ENCODE measurements at places on chromosomes 11 and 22.

DNA sequence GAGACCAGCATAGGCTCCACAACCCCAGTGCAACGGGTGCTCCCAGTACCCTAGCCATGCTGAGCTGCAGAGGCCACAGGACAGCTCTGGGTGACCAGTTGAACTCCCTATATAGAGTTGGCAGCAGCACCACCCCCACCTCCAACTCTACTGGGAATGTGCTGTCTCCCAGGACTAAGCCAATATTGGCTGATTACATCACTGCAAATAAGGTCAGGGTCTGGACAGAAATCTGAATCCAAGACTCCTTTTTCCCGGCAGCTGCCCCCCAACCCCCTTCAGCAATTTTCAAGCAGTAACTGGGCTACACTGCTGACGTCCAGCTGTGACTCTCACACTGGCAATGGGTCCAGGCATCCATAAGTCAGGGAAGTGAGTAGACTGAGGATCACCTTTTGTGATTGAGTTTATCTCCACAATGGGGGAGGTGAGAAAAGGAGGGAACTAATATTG is at the start of gene HPX:
Gene HPX (minus strand): TSS at position 82 of the 453 bp plus-strand sequence. CDS start 24 bp downstream, at position 58.
- DNase-seq, result no peak

DNA sequence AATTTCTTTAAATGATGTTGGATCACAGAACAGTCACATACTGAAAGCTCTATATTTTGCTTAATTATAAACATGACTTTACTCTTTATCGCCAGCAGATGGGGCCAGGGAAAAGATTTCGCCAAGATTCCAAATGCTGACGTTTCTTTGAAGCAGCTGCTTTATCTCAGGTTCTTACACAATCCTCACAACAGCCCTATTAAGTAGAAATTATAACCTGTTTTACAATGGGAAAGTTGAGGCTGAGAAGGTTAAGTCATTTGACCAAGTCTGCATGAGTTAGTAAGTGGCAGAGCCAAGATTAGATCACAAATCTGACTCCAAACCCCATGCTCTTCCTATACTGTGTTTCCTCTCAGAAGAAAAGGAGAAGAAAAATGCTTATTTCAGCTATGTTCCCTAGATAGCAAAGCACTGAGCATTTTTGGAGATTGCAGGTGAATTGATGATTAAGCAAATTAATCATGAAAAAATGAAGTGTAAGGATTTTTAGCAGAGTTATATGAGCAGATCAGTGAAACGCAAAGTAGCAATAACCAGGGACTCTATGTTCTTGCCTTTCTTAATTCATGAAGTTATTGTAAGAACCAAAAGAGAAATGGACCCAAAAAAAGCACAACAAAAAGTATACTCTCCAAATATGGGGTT is 79.0 kb downstream of the AASDHPPT start:
- DNase-seq, result no peak

- DNase-seq, result no peak
These were observed 231.9 kb upstream of the CADM1 start for GRCh38 chr11:115736146-115736545.

- DNase-seq, result no peak
These were observed 219.7 kb downstream of the CNTN5 start for GRCh38 chr11:99240192-99241030.

DNA sequence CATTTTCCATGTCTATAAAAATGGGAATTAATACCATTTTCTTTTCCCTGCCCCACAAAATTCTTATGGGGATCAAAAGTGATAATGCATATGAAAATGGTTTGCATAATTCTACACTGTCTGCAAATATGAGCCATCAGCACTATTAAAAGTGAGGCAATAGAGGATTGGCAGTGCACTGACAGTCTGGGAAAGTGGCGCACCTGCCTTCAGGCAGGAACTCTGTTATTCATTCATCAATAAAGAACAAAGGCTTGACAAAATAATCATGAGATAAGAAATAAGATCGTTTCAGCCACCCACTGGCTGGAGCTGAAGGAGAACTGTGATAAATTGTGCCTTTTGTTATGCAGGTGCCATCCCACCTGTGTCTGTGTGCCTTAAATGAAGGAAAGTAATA is 49.5 kb downstream of the ARFGAP2 start:
- DNase-seq, result no peak

DNA sequence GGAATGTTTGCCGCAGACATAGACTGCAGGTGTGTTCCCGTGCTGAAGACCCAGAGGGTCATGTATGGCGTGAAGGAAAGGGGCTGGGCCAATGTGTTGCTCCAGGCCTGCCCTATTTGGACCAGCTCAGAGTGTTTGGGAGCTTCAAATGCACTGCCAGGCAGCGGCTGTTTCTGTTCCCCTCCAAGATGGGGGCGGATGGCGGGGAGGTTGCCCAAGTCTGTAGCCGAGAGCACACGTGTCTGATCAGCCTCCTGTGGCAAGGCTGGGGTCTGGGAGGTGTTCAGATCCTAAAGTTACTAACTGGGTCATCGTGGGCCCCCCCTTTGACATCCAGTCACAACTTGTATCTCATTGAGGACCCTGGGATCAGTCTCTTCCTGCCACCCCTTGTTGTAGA is 45.5 kb downstream of the CACNA1I start:
- no peak for DNase-seq

GRCh38 chr11:103850419-103851165 is 185.8 kb upstream of the DDI1 start:
- no peak for DNase-seq

GRCh38 chr11:93221539-93221938 is 23.7 kb upstream of the SLC36A4 start:
- no peak for DNase-seq

DNA sequence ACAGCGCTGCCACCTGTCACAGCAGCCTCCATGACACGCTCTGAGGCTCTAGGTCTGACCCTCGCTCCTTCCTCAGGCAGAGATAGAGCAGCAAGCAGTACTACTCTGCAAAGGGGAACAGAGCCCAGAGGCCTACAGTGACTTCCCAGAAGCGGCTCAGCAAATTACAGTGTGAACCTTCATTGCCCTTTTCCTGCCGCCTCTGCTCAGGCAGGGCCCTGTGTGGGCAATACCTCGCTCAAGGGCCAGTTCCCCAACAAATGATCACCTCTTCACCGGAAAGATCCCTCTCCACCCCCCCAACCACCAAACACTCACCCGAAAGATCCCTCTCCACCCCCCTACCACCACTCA is 12.3 kb downstream of the KIAA0930 start:
- DNase-seq, result no peak

GRCh38 chr11:2448661-2449547 is 4.1 kb downstream of the KCNQ1 start:
- DNase-seq, result no peak

DNA sequence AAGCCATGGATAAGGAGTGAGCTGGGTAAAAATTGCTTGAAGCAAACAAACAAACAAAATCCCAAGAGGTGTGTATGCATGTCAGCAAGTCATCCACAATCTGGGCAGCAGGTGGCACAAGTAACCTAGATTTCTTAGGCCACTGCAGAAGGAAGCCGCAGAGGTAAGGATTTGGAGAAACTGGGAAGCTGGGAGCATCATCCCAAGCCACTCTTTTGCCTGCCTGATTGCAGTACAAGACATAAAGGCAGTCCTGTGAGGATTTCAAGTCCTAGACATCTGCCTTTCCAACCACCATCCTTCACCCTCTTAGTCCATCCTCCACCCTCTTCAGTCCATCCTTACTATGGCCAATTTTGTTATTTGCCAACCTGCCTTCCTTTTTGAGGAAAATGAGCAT is 67.2 kb upstream of the BMAL1 start:
- DNase-seq, result no peak

- DNase-seq, result peak; percentile 0
These were observed 81.9 kb upstream of the SLC25A18 start for GRCh38 chr22:17481424-17481823.

DNA sequence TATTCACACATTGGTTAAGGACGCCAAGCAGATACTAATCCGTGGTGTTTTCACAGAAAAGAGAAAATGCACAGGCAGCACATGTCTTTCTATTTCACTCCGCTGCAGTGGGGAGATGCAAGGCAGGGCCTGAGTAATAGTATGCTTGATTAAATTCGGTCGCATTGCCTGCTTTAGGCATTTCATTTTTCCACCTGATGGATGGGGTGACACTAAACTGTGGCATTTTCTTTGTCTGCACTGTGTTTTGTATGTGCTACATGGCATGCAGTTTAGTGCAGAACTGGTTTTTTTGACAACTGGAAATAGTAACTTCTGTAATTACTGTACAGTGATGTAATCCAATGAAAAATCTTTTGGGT is 94.9 kb downstream of the SLC17A6 start:
- no peak for DNase-seq

- DNase-seq, result no peak
These were observed 9.4 kb downstream of the CBX6 start for GRCh38 chr22:38862375-38863329.

DNA sequence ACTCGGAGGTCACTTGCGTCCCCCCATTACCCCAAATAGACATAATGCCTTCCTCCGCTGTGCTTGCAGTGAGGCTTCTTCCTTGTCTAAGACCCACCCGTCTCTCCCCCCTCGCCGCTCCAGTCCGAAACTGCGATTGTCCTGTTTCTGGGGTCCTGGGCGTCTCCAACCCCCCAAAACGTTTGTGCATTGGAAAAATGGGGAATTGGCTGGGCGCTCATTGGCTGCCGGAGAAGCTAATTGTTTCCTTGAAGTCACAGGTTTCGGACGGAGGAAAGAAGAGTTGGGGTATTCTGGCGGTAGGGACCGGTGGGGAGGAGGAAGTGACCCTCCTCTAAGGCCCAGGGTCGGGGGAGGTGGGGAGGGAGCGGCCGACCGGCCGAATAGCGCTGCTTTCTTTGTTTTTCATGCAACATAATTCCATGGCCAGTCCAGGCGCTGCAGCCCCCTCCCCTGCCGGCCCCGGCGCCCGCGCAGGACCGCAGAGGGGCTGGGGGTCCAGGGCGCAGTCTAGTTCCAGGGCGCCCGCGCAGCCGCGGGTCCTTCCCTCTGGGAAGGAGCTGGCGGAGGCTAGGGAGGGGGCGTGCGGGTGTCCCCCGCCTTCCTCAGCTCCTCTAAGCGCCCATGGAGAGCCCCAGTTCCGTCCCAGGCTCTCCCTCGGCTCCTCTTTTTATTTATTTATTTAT is 12.7 kb upstream of the CPT1A start:
- no peak for DNase-seq

- DNase-seq, result no peak
These were observed 74.3 kb downstream of the BRD1 start for GRCh38 chr22:49753276-49753890.

DNA sequence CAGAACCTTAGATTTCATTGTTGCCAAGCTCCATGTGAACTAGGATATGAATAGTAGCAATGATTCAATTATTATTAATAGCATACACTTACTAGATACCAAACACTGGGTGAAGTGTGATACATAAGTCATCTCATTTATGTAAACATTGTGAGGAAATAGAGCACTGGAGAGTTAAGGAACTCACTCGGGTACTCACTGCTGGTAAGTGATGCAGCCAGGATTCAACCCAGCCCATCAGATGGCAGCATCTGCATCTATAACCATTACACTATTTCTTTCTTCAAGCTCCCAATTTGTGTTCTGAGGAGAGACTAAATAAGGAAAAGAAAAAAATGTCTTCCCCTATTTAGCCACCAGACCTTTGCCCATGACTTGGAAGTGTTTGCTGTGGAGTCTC is 10.2 kb upstream of the ALG8 start:
- DNase-seq, result no peak

- no peak for DNase-seq
These were observed 27.4 kb upstream of the GRIA4 start for GRCh38 chr11:105582497-105582896.

- no peak for DNase-seq
These were observed 25.8 kb upstream of the IL10RA start for GRCh38 chr11:117960406-117960805.

- DNase-seq, result no peak
These were observed 11.4 kb upstream of the SEC14L3 start for GRCh38 chr22:30483169-30483568.

- DNase-seq, result no peak
These were observed 42.6 kb downstream of the PPP2R1B start for GRCh38 chr11:111723595-111723994.

DNA sequence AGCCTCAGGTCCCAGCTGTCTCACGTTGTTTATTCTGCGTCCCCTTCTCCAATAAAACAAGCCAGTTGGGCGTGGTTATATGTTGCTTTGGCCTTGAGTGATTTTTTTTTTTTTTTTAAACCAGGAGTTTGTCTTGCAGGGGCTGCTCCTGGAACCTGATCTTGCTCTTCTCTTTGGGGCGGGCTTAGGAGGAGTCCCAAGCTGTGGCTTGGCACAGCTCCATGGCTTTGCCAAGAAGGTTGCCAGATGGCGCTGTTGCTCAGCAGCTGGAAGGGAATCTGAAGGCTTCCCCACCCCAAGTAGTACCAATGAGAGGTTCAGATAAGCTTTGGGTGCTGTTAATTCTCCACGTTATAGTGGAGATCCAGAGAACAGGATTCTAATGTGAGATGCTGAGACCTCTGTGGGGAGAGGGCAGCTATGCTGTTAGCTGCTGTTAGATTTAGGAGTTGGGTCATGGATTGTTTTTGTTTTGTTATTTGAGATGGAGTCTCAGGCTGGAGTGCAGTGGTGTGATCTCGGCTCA is 2.0 kb upstream of the FERMT3 start:
- DNase-seq, result no peak

DNA sequence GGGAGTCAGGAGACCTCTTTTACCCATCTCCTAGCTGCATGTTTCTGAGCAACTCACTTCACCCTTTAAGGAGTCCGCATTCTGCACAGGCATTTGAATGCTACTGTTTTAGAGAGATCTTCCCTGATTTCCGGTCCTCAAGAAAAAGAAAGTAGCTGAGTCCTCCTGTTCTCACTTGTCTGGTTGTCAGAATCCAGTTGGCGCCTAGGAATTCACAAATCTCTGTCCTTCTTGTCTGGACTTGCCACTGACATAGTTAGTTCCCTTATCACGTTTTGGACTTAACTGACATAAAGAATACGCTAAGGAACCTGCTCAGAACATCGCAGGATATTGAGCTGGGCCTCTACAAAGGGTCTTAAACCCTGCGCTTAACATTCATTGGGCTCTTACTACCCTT is 61.3 kb upstream of the OR5P2 start:
- DNase-seq, result no peak

DNA sequence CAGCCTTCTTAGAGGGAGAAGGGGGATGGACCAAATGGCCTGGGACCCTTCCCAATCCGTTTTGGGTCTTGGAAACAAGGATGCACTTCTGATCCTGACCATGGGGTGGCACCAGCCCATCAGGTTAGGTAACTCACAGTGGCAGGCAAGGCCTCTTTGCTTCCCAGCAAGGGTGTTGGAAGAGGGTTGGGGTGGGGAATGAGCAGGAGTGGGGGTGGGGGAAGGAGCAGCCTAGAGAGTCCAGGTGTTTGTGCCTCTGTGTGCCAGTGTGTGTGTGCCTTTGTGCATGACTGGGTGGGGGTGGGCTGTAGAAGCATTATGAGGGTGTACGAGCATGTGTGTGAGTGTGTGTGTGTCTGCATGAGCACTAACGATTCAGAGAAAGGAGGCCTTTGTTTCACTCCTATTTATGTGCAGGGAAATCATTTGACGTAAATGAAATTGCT is 213.1 kb downstream of the INSC start:
- DNase-seq, result no peak
